ENCODE measurements at places on chromosomes 13 and 19.

DNA sequence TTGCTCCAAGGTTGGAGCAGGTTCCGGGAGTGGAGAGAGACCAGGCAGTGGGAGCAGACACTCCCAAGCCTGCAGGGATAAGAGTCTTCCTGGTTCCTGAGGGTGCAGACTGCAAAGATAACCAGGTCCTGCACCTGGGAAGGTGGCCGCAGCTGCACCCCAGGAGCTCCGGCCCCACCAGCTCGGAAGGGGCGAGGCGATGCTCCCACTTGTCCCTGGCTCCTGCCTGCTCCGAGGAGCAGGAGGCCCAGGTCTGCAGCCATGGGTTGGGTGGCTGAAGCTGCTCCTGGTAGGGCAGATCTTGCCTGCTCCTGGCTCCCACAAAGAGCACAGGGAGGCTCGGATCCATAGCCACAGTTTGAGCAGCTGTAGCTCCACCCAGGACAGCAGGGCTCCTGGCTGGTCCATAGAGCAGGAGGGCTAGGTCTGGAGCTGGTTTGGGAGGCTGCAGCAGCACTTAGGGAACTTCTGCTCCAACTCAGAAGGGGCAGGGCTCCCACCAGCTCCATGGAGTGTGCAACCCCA, 251.6 kb upstream of the GPC6 start:
- DNase-seq = no peak

DNA sequence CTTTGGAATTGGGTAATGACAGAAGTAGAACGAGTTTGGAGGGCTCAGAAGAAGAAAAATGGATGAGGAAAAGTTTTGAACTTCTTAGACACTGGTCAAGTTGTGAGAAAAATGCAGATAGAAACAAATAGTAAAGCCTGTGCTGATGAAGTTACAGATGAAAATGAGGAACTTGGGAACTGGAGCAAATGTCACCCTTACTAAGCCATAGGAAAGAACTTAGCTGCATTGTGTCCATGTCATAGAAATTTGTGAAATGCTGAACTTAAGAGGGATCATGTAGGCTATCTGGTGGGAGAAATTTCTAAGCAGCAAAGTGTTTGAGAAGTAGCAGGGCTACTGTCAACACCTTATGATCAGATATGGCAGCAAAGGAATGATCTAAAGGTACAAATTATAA, 289.2 kb upstream of the PCDH9 start:
- no peak for DNase-seq

DNA sequence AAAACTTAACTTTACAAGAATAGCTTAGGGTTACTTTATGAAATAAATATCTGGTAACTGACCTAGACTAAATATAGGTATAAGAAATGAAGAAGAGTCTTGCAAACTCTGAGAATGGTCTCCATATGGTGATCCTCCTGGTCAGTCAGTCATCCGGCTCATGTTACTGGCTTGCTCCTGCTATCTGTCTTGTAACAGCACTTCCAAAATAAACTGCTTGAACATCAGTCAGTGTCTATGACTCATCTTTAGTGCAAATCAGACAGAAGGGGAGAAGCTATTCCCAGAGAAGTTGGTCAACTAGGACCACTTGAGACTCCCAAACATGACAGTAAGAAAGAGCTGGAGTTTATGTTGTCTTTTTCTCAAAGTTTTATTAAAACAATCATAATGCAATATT, 1550.9 kb downstream of the PCDH9 start:
- DNase-seq = no peak

DNA sequence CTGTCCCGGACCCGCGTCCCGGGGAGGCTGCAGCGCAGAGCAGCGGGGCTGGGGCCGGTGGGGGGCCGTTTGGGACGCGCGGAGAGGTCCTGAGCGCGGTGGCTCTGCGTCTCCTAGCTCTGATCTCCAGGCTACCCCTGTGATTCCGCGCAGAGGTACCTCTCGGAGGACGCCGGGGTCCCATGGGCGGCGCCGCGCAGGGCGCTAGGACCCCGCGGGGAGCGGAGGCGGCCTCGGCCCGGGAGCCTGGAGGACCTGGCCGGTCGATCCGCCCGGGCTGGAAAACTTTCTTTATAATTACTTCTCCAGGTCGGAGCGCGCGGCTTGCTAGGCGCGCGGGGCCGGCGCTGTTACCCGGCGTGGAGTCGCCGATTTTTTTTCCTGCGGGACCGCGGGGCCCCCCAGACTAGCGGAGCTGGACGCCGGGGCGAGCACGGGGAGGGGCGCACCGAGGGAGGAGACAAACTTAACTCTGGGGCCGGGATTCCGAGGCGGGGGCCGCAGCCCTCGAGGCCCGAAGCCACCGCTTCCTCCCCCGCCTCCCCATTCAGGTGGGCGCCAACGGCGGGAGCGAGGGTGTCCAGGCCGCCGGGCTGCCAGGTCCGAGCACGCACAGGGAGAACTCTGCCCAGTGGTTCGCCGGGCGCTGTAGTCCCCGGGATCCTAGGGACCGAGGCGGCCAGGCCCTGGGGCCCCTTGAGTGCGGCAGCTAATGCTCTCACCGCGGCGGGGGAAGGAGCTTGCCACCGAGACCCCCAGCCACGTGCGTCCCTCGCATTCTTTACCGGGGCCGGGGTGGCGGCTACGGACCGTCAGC, 848 bp upstream of the CEBPA start:
- DNase-seq = no peak

DNA sequence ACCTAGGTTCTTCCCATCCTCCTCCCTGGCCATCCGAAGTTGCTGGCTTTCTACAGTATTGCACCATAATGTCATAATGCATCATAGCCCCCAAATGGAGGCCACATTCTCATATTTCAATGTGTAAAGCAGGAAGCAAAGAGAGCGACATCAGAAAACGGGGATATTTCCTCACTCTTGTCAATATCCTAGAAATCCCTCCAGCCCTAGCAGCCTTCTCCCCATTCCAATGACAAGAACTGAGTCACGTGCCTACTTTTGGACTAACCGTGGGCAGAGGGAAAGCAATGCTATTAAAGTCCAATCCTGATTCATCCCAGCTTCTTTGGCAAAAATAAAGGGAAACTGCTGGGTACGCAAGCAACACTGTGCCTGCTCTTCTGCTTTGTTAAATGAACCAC, 4.3 kb upstream of the RAP2A start:
- no peak for DNase-seq

DNA sequence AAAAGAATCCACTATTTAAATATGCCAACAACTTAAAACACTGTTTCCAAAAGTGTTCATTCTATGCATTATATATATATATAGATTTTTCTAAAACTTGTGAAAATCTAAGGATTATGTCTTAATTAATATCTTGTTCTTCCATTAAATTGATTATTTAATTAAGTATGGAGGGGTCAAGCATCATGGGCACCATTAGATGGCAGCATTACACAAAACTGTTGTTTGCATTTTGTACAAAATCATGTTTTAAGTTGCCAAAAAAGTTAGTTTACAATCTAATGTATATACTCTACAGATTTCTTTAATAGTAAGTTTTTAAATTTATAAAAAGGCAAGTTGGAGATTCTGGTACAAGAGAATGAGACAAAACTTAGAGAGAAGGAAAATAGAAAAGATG, 213.2 kb upstream of the EDNRB start:
- DNase-seq = no peak

- DNase-seq = peak; percentile 52
Measured at GRCh38 chr19:12703046-12703445, 6.6 kb upstream of the FBXW9 start.

DNA sequence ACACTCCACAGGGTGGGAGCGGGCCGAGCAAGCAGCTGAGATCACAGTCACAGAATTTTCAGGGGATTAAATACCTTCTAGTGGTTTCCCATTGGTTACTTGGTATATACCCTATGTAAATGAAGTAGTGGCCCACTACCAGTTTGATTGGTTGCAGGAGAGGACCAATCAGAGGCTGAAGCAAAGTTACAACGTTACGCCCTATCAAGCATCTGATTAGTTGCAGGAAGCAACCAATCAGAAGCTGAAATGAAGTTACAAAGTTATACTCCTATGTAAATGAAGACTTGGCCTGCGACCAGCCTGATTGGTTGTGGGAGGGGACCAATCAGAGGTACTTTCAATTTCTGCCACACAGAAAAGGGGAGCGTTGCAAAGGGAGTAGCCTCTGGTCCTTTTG, 474.0 kb downstream of the COG6 start:
- DNase-seq = no peak

Data from stimulated activated CD8-positive, alpha-beta memory T cell treated with anti-CD3 and anti-CD28 coated beads, Interleukin-7, amount 100 ng/mL, for 48 hours (primary cell).